ENCODE measurements at places on chromosomes 4 and X.
A peak's percentile ranks its signal among the peaks of the same experiment; 100 is the strongest.

- DNase-seq, result no peak
These were observed 55.4 kb upstream of the CCDC149 start for GRCh38 chr4:24968278-24968677.

DNA sequence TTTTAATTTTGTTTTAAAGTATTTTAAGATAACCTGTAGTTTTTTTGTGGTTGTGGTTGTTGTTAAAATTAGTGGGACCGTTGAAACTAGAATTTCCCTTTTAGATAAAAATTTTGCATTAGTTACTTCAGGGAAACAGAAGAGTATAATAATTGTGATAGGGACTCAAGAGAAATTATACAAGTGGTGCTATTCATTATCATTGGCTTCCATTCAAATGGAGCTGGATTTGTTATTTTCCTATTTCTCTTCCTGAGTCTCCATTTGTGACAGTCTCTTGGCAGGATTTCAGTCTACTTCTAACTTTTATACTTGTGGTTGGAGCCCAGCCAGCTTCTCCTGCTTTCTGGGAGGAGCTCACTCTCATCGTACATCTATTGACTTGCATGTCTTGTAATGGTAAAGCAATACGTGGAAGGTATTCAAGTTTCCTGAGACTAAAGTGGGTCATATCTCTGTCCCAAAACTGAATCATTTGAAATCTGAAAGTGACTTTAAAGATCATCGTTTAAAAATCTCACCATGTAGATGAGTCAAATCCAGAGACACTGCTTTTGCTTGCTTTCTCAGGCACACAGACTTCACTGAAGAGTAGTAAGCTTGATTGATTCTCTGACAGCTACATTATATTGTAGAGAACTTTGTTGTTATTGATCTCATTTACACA lies 155.8 kb downstream of the RPA4 start:
- DNase-seq, result peak; percentile 4

GRCh38 chrX:112645774-112646173 lies 34.0 kb downstream of the LHFPL1 start:
- no peak for DNase-seq

GRCh38 chrX:138791551-138791950 lies 80.0 kb upstream of the FGF13 start:
- no peak for DNase-seq

- no peak for DNase-seq
These were observed 25.4 kb upstream of the HTRA3 start for GRCh38 chr4:8244001-8244757.

Data from Calu3 (cell line).